OCI-M1 (cell line): ENCODE measurements at places on chromosomes 1 and 21.

DNA sequence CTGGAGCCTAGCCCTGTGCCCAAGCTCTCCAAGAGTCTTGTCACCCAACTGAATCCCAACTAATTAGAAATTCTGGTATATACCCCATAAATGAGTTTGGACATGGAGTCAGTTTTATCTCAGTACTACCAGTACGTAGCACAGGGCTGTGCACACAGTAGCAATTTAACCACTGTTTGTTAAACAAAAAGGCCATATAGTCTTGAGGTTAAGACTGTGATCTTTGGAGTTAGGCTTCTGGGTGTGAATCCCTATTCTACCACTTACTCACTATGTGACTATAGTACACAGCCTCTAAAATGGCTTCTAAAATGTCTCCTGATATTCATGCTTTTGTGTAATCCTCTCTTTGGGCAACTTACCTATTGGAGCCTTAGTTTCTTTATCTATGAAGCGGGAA, 48.2 kb downstream of the RAB3B start:
- DNase-seq, result no peak

- no peak for DNase-seq
Measured at GRCh38 chr1:110639724-110640386, 33.7 kb upstream of the KCNA2 start.

- no peak for DNase-seq
Measured at GRCh38 chr1:24555591-24556413, at the start of gene NCMAP. NCMAP (plus strand) TSS chr1:24556087; CDS start chr1:24595431, 39,344 bp downstream.

- no peak for DNase-seq
Measured at GRCh38 chr1:64474665-64475439, 4.9 kb downstream of the CACHD1 start.

GRCh38 chr1:198156111-198156744, 570 bp upstream of the NEK7 start:
- peak; percentile 94 for DNase-seq

DNA sequence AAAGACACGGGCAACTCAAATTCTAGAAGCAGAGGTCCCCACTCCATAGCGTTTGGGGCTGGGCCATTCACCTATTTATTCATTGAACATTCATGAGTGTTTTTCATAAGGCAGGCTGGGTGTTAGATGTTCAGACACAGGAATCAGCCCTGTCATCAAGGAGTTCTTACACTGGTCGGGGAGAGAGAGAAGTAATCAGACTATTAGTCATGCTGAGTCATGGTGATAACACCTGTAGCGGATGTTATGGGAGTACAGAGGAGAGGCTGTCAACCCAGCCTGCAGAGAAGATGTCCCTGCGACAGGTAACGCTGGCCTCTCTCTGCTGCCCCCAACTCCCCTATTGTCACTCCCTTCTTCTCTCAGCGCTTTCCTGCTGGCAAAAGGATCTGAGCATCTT, 17.2 kb downstream of the LY9 start:
- DNase-seq, result no peak

- no peak for DNase-seq
Measured at GRCh38 chr1:205536759-205537361, 32.4 kb downstream of the CDK18 start.

DNA sequence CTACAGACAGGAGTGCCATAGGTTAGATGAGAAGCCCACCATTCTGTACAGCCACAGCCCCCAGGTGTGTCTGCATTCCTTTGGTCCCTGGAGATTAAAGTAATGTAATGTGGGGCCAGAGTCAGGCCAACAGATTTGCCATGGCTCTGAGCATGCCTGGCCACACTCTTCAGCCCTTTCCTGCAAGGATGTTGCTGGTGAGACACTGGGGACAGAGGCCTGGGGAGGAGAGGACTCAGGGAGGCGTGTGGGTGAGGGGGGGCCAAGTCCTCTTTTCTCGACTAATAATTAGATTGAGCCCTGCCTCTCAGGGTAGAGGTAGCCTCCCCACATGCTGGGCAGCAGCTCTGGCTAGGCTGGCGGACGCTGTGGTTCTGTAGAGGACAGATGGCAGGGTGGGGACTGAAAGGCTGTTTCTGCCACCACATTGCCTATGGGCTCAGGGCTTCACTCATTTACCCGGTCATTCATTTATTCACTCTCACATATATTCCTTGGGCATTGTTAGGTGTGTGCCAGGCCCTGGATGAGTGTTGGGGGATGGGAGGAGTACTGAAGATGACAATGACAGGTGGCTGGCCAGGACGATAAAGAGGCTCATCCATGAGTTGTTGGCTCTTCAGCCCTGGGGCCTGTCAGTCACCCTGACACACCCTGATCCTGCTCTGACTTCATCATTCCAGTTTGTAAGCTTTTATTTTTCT, 7.1 kb upstream of the PRCC start:
- DNase-seq, result no peak

GRCh38 chr1:232033285-232033684, 406.7 kb downstream of the DISC1 start:
- DNase-seq, result no peak

- no peak for DNase-seq
Measured at GRCh38 chr1:227996187-227996950, 10.4 kb upstream of the WNT3A start.

- no peak for DNase-seq
Measured at GRCh38 chr1:76303340-76303717, 228.8 kb downstream of the ST6GALNAC3 start.

- DNase-seq, result no peak
Measured at GRCh38 chr1:221411283-221411682, 330.6 kb downstream of the DUSP10 start.

GRCh38 chr1:214445199-214445598, 106.2 kb downstream of the PTPN14 start:
- DNase-seq, result no peak

DNA sequence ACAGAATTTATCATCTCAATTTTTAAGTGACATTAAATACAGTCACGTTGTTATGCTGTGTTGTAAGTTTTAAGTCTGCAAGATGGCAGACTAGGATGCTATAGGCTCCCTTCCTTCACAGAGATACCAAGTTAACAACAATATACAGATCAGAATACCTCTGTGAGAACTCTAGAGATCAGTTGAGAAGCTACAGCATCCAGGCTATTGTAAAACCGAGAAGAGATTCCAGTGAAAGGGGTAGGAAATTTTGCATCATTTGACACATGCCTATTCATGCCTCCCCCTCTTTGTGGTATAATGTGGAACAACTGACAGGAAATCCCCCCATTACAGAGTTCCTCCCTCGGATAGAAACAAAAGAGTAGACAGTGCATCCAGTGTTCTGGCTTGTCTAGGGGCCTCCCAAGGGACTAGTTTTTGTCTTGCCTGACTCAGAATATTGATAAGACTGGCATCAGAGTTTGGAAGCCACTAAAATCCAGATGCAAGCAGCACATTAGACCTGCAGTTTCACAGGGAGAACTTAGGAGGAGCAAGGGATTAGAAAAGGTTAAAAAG, 80.6 kb downstream of the LBR start:
- DNase-seq, result peak; percentile 32

- no peak for DNase-seq
Measured at GRCh38 chr1:153357076-153357852, 390 bp upstream of the S100A9 start.

- DNase-seq, result peak; percentile 82
Measured at GRCh38 chr1:185733818-185734735, at the start of gene HMCN1. HMCN1 (plus strand) TSS chr1:185734391; CDS start chr1:185734780, 389 bp downstream.

- no peak for DNase-seq
Measured at GRCh38 chr1:230330157-230330556, 96.0 kb downstream of the PGBD5 start.

- DNase-seq, result no peak
Measured at GRCh38 chr1:46174448-46175231, at the start of gene TSPAN1. TSPAN1 (plus strand) TSS chr1:46175087; CDS start chr1:46181108, 6,021 bp downstream.

DNA sequence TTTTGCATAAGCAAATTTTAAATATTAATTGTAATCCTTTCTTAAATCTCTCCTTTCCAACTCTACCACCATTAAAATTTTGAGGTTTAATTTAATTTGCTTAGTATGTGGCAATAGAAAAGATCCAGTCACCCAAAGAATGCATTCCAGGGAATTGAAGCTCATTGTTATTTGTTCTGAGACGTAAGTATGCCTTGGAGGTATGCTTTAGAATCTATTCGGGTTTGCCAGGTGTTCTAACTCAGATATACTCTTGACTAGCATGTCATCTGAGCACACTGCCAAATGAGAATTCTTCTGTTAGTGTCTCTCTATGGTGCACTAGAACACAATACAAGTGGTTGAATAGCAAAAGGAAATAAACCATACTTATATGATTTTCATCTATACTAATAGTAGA, 813.6 kb upstream of the ADGRL2 start:
- no peak for DNase-seq

DNA sequence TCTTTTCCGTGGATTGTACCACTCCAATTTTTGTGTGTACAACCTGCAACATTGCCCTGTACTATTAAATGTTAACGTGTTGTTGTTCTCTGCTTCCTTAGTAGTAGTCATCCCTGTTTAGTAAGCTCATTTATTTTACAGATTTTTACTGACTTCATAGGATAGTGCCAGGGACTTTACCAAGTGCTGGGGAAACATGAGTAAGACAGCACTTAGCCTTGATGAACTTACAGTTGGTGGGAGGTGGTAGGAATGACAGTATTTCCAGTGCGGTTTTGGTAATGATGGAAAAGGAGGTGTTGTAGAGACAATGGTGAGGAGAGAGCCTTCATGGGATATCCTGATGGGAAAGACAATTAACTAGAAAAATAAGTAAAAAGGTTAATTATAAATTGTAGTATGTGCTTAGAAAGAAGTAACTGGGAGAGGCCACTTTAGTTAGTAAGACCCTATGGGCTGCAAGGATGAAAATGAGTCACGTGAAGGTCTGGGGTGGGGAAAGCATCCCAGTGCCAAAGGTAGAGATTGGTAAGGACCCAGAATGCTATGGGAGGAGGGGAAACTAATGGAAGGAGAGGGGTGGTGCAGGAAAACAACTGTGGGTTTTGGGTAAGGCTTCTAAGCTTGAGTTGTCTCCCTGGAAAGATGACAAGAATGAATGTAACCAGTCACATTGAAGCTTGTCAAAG, 1.7 kb downstream of the RLF start:
- no peak for DNase-seq

- no peak for DNase-seq
Measured at GRCh38 chr1:166899769-166900168, 23.7 kb upstream of the TADA1 start.

DNA sequence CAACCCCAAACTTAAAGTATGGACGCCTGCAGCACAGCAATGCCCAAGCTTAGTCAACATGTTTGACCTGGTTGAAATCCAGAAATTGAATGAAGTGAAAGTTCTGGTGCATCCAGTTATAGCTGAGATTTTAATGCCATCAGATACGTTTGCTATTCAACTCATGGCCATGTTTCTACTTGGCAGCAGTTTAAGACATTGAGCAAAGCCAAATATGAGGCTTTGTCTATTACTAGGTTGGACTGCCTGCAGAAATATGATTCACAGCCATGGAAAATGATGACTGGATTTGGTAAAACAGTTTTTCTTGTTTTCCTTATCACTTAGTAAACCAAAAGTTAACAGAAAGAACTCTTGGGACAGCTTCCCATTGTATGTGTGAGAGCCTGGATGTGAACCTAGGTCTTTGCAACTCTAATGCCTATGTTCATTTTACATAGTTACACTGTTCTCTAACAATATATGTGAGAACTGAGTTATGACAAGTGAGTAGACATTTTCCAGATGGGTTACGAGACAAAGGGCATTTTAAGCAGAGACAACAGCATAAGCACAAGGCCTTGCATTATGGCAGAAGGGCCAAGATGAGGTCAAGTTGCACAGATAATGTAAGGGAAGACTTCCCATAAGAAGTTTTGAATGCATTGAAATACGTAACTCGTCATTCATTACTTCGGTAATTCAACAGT, 32.4 kb upstream of the MYSM1 start:
- no peak for DNase-seq

DNA sequence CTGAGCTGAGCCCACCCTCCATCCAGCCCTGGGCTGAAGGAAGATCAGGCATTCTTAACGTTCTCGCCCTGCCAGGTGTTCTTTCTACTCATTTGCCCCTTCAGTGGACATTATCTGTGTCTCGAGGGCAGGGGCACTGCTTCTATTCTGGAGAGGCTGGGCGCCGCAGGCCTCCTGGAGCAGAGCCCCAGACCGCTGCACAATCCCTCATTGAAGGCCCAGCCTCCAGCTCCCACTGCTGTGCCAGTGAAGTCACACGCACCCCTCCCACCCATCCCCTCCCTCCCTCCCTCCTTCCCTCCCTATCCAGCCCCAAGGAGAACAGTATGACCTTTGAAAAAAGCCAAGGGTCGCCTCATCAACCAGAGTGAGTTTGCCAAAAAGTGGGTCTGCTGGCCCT, 76.7 kb downstream of the NFASC start:
- no peak for DNase-seq

DNA sequence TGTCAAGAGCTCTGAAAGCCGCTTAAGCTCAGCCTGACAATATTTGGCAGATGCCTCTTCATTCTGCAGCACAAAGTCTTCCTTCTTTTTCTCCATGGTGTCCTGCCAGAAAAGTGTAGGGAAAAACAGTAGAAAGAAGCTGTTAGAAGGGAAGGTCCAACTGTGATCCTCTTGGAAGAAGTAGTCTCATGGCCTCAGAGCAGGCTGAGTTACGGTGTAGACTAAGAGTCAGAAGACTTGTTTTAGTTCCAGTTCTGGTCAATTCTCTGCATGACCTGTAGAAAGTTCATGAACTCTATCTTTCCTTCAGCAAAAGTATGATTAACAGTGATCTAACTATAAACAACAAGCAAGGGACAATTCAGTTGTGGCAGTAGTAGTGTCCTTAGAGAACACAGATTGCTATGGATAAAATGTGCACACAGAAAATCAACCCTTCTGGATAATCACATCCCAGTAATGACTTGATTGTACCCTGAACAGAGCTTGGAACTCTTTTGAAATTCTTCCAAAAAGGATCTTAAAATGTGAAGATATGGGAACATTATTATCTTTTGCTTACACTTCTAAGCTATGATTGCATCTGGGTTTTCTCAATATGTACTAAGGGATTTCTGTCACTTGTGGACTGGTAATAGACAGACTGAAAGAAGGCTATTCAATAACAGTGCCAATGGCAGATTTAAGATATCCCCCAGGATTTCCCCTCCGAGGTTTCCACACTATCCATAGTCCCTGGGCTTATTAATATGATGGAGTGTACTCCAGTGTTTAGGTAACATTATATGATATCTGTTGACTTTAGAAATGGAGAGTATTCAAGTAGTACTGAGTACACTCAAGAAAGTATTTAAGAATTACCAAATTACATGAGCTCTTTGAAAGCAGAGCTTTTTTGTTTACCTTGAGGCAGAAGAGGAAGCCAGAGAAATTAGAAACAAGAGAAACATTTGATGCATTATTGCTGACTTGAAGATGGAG, 22.1 kb upstream of the GBP2 start:
- DNase-seq, result no peak
